Activated CD4-positive, alpha-beta T cell treated with anti-CD3 and anti-CD28 coated beads, Interleukin-2, amount 50 U/mL, for 16 hours (primary cell): ENCODE measurements at places on chromosomes 11 and 22.

GRCh38 chr22:40331706-40332105 lies 14.6 kb upstream of the ADSL start:
- DNase-seq: no peak

DNA sequence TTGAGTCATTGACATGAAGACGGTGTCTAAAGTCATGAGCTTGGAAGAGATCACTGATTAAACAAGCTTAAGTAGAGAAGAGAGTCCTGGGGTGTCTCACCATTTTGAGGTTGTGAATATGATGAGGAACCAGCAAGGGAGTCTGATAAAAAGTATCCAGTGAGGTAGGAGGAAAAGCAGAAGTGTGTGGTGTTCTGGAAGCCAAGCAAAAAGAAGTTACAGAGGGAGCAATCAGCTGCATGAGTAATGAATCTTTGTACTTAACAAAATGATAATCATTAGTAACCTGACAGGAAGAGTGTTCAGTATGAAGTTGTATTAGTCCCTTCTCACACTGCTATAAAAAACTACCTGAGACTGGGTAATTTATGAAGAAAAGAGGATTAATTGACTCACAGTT lies 131.3 kb downstream of the C11orf87 start:
- DNase-seq: no peak

DNA sequence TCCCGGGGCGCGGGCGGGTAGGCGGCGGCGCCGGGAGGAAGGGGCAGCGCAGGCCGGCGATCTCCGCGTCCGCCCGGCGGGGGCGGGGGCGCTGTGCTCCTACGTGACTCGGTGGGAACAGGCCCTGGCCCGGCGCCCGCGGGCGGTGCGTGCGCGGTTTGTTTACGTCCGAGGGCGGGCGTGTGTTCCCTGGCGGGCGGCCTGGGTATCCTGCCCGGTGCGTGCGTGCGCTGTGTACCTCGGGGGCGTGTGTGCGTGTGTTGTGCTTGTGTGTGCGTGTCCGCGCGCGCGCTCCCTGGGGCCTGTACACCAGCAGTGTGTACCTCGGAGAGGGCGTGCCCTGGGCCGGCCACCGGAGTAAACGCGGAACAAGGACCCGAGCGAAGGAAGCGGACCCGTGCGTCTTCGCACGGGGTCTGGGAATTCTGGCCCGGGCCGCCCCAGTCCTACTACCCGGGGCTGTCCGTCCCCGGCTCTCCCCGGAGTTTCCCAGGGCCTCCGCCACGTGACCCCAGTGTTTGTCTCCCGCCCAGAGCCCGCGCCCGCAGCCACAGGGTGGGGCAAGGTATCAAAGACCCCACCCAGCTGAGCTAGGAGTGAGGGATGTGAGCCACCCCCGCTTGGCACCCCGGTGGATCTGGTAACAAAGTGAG lies 769 bp downstream of the MAFF start:
- peak; percentile 57 for DNase-seq

GRCh38 chr11:79419120-79419519 lies 21.7 kb downstream of the TENM4 start:
- no peak for DNase-seq

DNA sequence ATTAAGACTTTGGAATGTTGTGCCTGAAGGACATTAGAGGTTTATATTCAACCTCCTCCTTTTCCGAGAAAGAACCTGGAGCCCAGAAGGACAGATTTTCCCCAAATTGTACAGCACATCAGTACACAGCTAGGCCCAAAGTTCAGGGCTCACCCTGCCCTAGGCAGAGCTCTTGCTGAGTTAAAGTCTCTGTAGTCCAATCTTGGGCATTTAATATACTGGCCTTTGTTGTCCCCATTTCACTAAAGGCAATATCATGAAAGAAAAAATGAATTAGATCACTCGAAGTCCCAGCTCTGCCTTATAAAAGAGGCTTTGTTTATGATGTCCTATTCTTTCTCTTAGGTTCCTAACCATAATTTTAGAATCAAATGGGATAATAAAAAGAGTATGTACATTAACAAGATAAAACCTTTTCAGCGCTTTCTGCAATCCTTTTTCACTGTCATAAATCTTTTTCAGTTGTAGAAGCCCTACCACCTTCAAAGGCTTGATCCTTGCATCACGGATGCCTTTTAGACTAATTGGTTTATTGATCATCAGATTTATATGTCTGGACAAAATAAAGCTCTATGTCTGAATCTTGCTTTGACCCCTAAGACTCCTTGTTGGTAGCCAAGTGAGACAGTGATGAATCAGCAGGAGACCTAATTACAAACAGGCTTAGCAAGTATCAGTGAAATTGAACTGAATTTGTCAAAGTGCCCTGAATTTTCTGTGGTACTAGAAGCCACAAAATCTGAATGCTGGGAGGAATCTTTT lies 39.8 kb downstream of the RELT start:
- no peak for DNase-seq

DNA sequence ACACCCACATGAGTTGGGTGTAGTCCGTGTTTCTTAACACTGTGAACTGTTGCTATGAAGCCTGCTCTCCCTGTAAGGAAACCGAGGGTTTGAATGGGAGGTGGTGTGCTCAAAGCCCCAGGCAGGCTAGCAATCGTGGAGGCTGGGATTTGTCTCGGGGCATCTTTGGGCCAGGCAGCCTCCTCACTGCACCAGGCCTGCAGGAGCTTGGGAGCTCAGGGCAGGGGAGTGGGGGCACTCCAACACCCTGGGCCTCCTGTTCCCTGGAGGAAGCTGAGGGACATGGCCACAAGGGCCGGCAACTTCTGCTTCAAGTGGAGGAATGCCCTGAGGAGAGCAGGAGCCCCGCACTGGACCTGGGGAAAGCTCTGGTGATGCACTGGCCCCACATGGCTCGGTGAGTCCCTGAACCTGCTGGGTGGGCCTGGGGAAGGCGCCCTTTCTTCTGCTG lies 164.7 kb upstream of the B3GAT1 start:
- no peak for DNase-seq

DNA sequence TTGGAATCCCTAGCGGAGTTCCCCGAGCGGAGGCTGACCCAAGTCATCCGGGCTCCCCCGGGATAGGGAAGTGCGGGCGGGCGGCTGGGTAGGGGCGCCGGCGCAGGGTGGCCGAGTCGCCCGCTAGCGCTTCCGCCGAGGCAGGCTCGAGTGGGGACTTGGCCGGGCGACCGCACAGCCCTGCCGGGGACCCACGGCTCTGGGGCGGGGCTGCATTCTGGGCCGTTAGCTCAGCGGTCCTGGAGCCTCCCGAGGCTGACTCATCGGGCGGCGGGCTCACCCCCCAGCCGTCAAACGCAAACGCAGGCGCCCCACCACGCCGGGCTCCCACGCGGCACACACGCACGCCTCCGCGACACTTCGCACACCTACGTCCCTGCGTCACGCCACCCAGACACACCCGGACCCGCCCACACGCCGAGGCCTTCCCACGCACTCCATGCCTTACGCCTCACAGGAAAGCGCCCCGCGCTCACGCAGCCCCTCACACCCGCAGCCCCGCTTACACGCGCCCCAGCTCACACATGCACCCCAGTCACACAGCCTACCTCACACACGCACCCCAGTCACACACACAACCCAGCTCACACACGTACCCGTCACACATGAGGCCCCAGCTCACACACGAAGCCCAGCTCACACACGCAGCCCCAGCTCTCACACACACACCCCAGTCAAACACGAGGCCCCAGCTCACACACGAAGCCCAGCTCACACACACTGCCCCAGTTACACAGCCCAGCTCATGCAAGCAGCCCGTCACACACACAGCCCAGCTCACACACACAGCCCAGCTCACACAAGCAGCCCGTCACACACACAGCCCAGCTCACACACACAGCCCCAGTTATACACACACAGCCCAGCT lies 1.2 kb downstream of the PHLDB1 start:
- peak; percentile 63 for DNase-seq

- DNase-seq: no peak
Observed at GRCh38 chr11:72599325-72600117, 74.7 kb downstream of the PDE2A start.

DNA sequence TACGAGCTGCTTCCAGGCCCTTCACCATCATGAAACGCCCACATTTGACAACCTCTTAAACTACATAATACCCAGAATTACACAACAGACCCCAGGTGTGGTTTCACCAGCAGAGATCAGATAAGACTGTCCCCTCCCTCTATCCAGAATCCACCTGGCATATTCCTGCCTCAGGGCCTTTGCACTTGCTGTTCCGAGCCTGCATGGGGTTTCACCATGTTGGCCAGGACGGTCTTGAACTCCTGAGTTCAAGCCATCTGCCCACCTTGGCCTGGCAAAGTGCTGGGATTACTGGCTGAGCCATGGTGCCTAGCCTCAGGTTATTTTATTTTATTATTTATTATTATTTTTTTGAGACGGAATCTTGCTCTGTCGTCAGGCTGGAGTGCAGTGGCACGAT lies 73.4 kb downstream of the FBXO7 start:
- DNase-seq: no peak

DNA sequence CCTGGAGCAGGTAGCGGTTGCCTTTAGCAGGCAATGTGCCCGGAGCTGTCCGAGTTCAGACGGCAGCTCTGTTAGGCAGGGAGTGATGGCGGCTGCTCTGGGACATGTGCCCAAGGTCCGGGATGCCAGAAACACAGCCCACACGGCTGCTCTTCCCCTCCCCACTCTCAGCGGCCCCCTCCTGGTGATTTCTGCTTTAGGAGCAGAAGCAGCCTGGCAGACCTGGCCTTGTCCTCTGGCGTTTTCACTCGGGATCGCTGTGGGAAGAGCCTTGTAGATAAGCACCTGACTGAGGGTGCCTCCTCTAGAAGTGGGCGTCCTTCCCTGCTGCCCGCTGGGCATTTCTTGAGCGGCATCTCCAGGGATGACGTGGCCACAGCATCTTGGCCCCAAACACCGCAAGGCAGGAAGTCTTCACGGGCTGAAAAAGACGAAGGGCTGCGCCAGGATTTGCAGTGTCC lies 392.2 kb downstream of the TBC1D22A start:
- DNase-seq: no peak

DNA sequence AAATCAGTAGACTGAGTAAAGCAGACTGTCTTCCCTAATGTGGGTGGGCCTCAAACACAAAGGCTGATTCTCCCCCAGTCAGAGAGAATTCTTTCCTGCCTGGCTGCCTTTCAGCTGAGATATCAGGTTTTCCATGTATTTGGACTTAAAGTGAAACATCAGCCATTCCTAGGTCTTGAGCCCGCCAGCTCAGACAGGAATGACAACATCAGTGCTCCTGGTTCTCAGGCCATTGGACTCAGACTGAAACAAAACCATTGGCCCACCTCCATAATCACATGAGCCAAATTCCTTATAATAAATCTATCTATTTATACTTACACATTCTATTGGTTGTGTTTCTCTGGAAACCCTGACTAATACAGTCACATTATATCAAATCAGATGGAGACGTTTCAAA lies 56.7 kb upstream of the CLPB start:
- no peak for DNase-seq

DNA sequence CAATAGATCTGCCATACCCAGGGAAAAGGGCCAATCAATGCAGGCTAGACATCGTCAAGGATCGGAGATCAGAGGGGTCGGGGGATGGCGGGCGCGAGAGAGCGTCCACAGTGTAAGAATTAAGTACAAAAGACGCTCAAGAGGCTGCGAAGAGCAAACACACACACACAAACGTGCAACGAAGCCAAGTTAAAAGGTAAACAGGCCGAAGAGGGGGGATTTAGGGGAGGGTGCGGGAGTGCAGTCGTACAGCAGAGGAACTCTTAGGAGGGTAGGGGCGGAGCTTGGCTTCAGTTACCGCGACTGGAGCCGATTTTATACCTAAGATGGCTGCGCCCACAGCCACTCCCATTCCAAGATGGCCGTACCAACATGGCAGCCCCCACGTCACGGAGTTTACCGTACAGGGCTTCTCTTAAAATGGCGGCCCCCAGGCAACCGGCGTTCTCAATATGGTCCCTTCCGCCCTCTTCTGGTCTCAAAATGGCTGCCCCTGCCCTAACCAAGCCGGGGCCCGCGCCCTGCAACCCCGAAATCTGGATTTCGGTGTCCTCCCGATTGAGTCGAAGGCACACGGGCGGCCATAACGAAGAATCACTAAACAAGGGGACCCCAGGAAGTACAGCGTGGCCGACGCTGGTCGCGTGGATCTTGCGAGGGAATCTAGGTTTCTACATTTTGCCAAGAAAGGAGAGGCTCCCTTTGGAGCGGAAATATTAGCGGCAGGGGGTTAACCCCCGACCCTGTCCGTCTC lies 1.9 kb downstream of the GNG3 start:
- DNase-seq: peak; percentile 98
